NB4 (cell line): ENCODE measurements at places on chromosomes 11 and 22.

DNA sequence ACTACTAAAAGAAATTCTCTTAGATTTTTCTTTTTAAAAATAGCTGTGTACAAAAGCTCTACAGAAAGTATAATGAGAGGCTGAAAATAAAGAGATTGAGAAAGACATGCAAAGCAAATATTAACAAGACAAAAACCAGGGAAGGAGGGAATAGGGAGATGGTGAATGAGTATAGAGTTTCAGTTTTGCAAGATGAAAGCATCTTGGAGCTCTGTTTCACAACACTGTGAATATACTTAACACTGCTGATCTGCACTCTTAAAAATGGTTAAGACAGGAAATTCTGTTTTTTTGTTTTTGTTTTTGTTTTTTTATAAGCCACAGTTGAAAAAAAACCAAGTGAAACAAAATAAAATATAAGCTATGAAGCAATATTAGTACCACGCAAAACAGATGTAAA is 5.5 kb downstream of the TMEM218 start:
- no peak for DNase-seq

DNA sequence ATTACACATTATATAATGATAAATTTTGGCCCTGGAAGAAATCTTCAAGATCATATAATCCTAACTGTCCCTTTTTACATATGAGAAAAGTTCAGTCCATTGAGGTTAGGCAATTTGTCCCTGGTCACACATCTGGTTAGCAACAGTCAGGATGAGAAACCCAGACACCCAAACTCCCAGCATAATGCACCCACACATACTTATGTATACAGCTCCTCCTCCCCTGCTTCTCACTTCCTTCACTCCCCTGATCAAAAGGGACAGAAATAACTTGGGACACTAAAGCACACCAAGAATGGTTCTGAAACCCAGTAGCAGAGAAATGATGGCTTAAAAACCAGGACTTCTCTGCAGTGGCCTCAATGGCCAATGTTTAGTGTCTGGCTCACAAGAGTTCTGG is 11.1 kb downstream of the NUMA1 start:
- peak; percentile 28 for DNase-seq

- no peak for DNase-seq
These were observed 142.3 kb downstream of the ELP4 start for GRCh38 chr11:31651822-31652221.

GRCh38 chr22:35375526-35375925 is 5.4 kb upstream of the HMOX1 start:
- no peak for DNase-seq

GRCh38 chr22:42913874-42914510 is 56.9 kb upstream of the ARFGAP3 start:
- no peak for DNase-seq

- no peak for DNase-seq
These were observed 1.1 kb upstream of the SERPING1 start for GRCh38 chr11:57596266-57596885.

DNA sequence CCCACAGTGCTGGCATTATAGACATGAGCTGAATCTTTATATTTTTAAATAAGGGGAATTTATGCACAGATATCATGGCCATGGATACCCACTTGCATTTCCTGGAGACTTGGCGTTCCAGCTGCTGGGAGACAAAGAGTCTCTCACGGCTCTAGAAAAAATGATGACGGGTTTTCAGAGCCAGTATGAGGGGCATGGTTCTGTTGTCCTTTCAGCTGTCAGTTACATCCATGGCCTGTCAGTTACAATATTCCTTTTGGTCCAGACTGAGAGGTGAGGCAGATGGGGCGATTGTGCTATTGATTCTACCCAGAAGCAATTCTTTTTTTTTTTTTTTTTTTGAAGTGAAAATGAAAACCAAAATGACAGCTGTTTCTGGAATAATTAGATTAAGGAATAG is 29.7 kb downstream of the USH1C start:
- no peak for DNase-seq

DNA sequence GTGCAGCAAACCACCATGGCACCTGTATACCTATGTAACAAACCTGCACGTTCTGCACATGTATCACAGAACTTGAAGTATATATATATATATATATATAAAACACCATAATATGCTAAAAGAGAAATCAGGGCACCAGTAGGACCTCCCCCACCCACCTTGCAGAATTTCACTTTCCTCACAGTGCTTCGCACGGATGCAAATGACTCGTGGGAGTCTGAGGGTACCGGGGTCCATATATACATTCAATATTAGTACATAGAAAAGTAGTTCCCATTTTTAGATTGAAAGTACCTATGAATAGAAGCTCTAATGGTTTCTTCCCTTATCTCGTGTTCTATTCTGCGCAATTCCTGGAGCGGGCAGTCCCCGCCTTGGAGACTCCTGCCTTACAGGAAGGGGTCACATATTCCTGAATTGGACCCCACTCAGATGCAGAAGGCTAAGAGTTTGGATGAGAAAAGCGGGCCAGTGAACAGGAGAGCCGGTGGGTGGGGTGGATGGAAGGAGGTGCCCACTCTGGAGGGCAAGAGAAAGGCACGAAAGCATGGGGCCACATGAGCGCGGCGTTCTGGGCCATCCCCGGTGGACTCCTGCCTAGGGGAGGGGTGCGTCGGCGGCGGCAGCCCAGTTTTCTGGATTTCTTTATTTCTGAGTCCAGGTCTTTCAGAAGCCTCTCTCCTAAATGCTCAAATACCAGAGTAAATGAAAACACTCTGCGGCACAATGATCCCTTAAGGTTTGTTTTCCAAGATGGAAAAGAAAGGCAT is 136.3 kb downstream of the ETS1 start:
- DNase-seq, result no peak

GRCh38 chr11:72755713-72756285 is 3.6 kb upstream of the ARAP1 start:
- DNase-seq, result no peak

- DNase-seq, result no peak
These were observed 697.7 kb downstream of the TBC1D22A start for GRCh38 chr22:47460176-47460575.

DNA sequence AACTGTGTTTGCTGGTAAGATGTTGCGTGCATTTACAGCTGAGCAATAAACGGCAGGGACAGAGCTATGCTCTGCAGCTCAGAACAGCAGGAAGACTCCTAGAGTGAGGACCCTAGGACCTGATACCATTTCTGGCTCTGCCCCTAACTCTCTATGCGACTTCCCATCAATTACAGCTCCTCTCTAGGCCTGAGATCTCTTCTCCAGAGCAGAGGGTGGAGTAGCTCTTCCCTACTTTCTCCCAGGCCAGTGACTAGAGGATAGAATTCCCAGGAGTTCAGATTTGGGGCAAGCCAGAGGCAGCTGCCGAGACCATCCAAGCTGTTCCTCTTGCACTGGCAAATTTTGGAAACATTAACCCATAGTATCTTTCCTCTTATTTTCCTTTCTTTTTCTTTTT is 12.8 kb upstream of the SCGB1A1 start:
- no peak for DNase-seq

DNA sequence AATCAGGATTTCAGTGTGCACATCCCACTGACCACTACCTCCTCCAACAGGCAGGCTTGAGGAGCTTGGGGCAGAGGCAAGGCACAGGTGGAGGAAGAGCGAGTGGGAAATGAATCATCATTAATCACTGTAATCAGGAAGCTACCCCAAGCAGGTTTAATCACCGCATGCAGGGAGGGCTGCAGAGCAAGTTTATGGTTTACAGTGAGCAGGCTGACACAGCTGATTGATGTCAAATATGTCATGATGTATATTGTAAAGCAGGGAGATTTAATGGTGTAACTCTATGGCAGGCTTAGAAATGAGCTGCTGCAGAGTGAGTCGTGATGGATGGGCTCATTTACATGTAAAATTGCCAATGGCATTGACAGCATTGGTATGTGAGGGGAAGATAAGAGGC is 441.0 kb downstream of the NTM start:
- DNase-seq, result no peak

- DNase-seq, result no peak
These were observed 71.2 kb downstream of the CACNA1I start for GRCh38 chr22:39641660-39642310.

DNA sequence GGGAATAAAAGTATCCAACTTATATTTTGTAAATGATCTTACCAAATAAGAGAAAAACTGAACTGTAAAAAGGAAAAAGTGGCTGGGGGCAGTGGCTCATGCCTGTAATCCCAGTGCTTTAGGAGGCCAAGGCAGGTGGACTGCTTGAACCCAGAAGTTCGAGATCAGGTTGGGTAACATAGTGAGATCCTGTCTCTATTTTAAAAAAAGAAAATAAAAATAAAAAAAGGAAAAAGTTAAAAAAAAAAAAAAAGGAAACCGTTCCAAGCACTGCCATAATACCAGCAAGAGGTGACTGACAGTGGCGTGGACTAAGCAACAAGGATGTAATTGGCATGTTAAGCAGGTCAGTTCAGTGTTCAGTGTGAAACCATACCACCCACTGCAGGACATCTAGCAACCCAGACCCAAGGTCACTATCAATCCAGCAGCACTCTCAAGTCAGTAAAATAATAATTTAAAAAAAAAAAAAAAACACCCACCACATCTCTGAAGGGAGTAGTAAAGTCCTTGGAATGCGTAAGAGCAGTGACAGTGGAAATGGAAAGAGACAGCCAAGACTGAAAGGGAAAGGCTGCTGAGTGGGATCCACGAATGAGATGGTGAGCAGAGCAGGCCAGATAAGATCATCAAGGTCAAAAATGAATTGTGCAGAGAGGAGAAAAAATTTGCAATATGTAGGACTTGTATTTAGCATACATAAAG is 43.6 kb downstream of the MAPK1 start:
- no peak for DNase-seq

- DNase-seq, result no peak
These were observed 25.5 kb downstream of the NPAT start for GRCh38 chr11:108196901-108197300.

DNA sequence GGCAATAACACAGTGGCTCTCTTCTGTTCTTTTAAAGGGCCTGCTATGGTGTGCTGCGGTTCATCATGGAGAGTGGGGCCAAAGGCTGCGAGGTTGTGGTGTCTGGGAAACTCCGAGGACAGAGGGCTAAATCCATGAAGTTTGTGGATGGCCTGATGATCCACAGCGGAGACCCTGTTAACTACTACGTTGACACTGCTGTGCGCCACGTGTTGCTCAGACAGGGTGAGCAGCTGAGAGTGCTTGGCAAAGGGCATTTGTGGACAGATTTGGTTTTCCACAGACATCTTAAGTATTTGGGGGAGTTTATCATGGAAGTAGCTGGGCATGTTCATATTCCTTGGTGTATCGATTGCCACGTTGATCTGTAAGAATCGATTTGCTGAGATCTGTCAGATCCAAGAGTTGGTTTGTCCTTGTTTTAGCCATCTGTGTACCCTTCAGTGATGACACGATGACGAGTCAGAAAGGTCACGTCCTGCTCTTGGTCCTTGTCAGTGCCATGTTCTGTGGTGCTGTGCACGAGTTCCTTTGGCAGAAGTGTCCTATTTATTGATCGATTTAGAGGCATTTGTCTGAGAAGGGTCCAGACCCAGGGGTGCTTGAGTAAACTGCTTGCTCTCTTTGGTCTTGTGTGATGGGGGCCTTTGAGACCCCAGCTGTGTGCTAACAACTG is 4.8 kb downstream of the RPS3 start:
- DNase-seq, result no peak

DNA sequence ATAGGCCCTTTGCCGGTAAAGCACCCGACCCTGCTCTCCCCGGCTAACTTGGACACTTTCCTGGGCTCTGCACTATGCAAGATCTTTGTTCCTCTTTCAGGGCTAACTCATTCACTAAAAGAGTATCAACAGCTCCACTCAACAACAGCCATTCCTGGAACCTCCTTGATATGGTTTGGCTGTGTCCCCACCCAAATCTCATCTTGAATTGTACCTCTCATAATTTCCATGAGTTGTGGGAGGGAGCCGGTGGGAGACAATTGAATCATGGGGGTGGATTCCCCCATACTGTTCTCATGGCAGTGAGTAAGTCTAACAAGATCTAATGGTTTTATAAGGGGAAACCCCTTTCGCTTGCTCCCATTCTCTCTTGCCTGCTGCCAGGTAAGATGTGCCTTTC is 330.0 kb downstream of the TENM4 start:
- DNase-seq, result no peak

DNA sequence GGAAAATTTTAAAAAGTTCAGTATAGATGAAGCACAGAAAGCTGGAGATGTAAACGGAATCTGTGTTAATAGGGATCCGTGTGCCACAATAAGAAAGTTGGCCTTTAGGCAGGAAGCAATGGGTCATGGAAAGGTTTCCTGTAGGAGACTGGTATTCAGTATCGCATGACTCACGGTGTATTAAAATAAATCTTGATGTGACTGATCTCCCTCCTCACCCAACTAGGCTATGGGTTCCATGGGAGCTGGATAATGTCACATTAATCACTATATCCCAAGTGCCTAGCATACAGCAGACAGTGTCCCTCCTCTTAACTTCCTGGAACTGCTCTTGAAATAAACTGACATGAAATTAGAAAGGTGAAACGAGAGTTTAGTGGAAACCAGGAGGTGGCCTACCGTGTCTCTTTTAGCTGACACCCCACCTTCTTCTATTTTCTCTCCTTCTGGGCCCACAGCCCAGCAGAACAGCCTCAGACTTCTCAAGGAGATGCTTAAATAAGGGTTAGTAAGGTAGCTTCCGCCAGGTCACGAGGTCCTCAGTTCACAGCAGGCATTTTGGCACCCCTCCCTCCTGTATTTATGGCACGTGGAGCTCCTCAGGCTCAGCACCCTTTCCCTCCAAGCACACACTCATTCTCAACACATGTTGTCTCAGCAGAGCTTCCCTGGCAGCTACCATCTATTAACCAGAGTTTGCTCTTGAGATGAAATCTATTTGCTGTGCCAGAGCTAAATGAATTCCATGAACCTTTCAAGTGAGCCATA is 118.8 kb downstream of the NXPE2 start:
- no peak for DNase-seq

DNA sequence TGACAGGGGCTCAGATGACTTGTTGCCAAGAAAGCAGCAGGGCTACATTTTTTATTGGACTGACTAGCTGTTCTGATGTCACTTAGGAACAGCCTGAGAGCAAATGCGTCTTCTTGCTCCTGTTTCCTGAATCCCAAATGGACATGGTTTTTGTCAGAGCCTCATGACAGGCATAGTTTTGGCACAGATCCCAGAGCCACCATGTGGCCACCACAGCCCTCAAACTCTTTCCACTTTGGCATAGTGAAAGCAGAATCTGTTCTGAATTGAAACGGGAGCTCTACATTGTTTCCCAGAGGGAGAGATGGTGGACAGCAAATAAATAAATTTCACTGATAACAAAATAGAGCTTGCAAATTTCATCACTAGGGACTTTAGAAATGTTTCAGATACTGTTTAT is 222.2 kb downstream of the C11orf87 start:
- DNase-seq, result no peak

- no peak for DNase-seq
These were observed 28.9 kb upstream of the SLC22A12 start for GRCh38 chr11:64561984-64562722.

GRCh38 chr11:125750629-125751028 is 4.5 kb downstream of the PATE1 start:
- no peak for DNase-seq

GRCh38 chr22:43895986-43896645 is 4.3 kb upstream of the PNPLA5 start:
- no peak for DNase-seq

- no peak for DNase-seq
These were observed 12.7 kb downstream of the EHF start for GRCh38 chr11:34633640-34633989.
